CD4-positive, alpha-beta T cell treated with Interferon gamma for 1 hour (primary cell): ENCODE measurements at places on chromosomes 6 and 20.

- DNase-seq: no peak
These were observed 21.2 kb upstream of the ELOVL5 start for GRCh38 chr6:53369876-53370515.

DNA sequence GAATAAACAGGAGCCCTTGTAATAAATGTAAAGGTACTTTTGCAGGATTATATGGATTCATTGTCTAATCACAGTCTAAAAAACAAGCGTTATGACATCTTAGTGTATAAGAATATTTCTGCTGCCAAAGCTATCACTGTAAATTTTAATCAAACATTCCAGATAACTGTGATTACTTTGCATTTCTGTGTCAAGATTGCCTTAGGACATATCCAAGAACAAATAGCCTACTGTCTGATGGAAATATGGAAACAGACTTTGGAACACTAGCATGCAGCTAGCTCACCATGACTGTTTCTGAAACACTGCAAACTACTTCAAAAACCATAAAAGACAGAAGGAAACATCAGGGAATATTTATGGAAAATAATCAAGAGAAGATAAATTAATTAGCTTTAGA lies 248.7 kb upstream of the ASCC3 start:
- DNase-seq: no peak

- DNase-seq: no peak
These were observed 154.8 kb downstream of the PTPRK start for GRCh38 chr6:128365520-128366160.

- no peak for DNase-seq
These were observed 6.7 kb downstream of the FLOT1 start for GRCh38 chr6:30735668-30736314.

GRCh38 chr20:34992751-34993417 lies 37.2 kb downstream of the MYH7B start:
- DNase-seq: no peak

DNA sequence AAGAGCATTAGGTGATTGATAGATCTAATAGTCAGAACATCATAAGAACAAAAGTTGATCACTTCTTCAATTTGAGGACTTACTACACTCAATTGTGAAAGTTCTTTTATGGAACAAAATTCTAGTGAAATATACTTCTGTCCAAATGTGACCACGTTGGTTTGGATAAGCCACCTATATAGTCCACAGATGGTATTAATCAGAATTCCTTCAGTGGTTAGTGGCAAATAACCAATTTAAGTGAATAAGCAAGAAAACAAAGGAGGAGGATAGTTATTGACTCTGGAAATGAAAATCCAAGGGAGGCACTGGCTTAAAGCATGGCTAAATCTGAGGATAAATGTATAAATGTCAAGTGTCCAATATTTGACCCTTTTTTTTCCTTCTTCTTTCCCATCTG lies 268.5 kb upstream of the MARCKS start:
- no peak for DNase-seq

GRCh38 chr6:125205931-125206330 lies 52.4 kb downstream of the TPD52L1 start:
- DNase-seq: no peak

GRCh38 chr6:20438462-20439070 lies 36.9 kb downstream of the E2F3 start:
- no peak for DNase-seq

- no peak for DNase-seq
These were observed 35.2 kb downstream of the SPATA2 start for GRCh38 chr20:49880177-49880576.
